ENCODE measurements at places on chromosomes 3 and 15.

DNA sequence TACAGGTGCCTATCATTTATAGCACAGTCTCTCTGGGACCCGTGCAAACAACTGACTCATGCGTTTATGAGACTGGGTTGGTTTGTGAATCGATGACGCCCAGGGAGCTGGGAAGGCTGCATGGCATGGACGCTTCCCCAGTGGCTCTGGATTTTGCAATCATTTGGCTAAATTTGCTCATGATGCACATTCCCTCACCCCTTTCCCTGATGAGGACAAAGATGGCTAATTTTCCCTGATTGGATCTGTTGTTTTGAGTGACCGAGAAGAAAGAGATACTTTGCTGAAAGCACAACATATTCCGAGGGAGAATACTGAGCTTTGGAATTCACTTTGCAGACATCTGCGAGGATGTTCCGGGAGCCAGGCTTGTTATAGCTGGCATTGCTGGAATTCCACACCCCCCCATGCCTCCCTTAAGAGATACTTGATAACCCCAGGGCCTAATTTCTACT lies 51.1 kb downstream of the CGNL1 start:
- no peak for DNase-seq

DNA sequence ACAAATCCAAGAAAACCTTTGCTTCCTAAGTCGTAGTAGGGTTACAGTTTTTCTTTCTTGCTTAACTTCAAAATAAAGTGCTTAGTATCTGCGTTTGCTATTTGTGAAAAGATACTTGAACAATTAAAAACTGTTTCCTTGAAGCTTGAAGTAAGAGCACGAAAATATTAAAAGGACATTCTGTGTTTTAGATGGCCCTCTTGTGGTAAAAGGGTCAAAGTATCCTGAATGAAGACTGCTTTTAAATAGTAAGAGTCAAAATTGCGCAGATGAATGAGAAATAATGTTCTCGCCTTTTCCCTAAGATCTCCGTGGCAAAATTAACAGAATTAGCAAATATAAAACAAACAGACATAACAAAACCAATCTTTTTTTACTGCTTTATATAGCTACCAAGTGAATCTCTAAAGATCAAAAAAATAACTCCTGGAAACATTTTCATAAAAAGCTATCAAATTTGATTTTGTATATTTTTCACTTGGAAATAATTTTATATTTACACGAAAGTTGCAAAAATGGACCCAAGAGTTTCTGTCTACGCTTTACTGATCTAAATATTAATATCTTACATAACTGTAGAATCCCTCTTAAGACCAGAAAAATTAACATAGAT lies 175.4 kb downstream of the MBNL1 start:
- DNase-seq = no peak

DNA sequence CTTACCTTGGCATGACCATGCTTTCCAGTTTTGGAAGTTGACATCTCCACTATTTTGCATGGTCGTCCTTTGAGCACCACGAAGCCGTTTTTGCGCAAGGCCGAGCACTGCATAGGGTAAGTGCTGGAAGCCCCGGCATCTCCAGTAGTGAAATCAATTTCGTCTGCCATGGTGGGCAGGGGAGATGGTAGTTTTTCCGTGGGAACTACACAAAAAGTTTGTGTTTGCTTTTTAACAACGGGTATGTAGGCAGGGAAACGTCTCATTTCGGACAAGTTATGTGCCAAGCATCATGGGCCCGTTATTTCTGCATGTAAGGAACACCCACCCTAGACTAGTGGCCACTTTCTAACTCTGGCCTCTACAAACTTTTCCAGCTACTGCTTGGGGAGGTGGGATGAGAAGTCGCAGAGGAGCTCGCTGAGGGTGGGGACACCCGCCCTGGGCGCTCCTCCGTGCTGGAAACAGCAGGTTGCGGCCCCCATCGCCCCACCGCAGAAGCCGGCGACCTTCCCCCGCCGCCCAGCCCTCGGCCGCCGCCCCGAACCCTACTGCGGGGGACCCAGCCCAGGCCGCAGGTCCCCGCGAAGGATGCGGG lies 701 bp downstream of the EIF5A2 start:
- DNase-seq = no peak

- no peak for DNase-seq
Measured at GRCh38 chr3:48503401-48504050, 448 bp downstream of the SHISA5 start.

GRCh38 chr15:89143503-89144162 lies 55.4 kb downstream of the ABHD2 start:
- no peak for DNase-seq

DNA sequence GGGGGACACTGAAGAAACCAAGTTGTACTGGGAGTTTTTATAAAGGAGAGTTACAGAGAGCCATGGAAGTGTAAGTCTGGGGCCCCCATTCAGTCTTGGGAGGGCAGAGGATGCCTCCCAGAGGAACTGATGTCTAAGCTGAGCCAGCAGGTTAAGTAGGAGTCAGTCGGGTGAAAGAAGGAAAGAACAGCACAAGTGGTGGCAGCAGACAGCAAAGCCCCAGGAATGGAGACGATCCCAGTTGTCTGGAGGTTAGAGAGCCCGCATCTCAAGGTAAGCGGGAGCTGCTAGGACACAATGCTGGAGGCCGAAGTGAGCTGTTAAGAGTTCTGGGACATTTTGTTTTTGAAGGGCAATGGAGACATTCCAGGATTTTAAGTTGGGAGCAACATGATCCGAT lies 88.8 kb downstream of the TAMM41 start:
- DNase-seq = no peak

DNA sequence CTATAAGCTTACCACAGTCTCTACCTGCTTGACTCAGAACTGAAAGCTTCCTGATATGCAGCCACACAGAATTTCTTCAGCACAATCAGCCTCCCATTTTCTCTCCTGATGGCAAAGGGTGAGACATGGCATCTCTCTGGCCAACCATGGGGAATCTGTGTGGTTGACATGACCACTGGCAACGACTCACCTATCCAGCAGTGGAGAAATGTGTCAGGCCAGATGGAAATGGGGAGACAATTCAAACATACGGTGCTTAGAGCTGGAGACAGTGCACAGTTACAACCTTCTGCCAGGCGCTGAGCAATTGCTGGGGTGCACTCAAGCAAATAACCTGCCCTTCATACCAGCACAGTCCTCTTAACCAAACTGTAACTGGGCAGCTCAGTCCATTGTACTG lies 3.6 kb downstream of the ZNF385D start:
- no peak for DNase-seq

DNA sequence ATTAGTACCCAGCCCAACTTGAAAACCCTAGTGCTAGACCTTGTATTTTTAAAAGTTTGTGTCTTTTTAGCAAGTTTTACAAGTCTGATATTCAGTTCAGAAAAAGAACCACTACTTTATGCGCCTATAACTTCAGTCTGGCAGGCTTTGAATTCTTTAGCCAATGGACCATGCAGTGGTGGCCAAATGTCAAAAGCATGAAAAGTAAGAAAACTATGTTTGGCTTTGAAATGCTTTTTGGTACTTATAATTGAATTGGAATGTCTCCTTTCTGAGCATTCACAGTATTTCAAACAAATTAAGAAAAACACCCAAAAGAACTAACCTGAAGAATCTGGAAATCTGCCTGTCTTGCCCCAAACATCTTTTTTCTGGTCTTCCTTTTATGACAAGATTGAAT lies 12.8 kb downstream of the WDR48 start:
- DNase-seq = no peak

DNA sequence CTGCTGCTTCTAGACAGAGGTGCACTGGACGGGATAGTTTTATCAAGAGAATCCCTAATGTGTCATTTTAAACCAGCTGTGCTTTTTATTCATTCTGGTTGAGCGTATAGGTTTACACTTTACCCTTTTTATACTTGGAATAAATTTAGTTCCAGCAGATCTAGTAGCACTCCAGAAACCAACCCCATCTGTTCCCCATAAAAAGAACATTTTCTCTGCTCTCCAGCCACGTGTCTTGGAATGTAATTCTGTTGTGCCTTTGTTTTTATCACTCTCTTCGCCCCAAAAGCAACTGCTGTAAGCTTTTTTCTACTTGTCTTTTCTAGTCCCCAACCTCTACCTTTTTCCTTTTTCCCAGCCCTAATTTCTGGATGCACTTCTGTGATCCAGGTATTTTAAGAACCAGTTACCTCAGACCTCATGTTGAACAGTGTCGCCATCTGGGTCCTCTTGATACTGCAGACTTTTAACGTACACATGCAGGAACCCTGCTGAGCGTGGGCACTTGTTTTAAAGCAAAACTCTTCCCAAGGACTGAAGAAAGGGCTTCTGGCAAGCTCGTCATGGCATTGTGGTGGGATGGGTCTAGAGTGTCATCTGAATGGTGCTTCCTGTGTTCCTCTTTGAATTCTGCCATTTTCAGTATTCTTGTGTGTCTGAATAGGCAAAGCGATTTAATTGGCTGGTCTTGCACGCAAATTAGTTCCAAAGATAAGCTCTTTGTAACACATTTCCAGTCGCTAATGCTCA lies 5.7 kb upstream of the EXOG start:
- no peak for DNase-seq

DNA sequence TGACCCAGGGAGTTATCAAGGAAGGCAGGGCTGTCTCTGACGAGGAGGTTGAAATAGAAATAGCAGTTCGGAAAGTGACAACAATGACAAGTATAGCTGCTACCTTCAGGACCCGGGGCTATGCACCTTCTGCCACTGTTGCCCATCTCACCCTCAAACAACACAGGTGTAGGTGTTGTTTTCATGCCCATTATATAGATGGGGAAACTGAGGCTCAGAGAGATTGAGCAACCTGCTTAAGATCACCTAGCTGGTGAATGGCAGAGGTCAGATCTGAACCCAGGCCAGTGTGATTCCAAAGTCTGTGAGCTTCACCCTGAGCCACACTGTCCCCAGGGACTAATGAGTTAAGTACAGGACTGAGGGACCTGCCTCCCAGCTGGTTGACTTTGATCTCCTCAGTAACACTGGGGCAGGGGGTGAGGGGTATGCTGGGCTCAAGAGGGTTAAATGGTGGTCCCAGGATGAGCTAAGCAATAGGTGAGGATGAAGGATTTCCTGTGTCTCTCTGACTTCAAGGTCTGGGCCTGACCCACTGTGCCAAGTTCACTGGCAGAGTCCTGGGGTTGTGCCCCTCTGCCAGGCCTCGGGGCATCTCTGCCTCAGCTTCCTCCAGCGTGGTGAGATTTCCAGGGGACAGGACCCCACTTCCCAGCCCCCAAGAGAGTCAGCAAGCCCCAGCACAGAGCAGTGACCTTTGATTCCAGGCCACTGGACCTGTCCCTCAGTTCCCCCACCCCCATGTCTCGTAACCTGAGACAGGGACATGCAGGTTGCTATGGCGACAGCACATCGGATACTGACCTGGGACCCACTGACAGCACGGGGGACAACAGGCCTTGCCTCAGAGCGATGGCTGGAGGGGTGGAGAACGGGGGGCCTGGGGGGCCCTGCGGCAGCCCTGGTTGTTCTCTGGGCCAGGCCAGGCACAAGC lies 35.0 kb downstream of the ATP2B2 start:
- no peak for DNase-seq

Data from activated CD8-positive, alpha-beta memory T cell treated with anti-CD3 and anti-CD28 coated beads for 4 hours (primary cell).